ENCODE measurements at places on chromosomes 3 and 15.
A peak's percentile ranks its signal among the peaks of the same experiment; 100 is the strongest.

DNA sequence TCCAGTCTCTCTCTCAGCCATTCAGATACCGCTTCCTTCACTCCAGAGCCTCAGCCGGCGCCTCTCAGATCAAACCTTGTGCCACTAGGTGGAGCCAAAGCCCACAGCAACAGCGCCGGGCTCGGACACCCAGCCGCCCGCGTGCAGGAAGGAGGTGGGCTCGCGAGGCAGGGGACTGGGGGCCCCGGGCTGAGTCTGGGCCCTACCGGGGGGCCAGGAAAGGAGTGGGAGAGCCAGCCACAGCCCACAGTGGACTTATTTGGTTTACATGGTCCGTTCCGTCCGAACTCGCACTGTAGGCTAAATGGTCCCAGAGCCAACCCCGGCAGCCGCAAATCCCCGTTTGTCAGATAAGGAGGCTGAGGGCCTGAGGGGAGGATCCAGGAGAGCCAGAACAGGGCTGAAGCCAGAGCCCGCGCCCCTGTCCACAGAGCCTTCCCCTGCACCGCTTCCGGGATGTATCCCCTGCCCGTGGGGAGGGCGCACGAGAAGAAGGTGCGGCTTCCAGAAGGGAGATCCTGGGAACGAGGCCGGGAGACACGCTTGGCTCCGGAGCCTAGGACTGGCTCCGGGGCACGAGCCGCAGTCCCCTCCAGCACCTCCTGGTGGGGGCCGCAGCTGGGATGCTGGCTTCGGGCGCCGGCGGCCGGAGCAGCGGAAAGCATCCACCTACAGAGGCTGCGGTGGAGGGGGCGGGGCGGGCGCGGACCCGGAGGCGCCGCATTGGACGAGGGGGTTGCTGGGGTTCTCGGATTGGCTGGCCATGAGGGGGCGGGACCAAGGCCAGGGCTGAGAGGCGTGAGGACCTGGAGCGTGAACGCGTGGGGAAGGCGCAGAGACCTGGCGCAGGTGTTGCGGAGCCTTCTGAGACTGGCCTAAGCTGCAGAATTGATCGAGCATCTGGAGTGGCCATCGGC is 6.5 kb upstream of the CYP11A1 start:
- peak; percentile 95 for DNase-seq

DNA sequence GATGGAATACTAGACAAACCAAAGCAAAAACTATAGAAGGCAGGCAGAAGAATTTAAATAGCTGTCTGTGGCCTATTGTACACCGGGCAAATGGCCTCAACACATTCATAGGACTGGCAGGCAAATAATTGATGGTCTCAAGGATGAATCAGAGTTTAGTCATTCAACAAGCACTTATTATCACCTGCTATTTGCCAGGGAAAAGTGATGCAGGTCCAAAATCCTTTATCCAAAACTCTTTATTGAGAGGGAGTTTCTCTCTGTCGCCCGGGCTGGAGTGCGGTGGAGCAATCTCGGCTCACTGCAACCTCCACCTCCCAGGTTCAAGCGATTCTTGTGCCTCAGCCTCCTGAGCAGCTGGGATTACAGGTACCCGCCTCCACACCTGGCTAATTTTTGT is 2.3 kb downstream of the EIF2AK4 start:
- DNase-seq = no peak

DNA sequence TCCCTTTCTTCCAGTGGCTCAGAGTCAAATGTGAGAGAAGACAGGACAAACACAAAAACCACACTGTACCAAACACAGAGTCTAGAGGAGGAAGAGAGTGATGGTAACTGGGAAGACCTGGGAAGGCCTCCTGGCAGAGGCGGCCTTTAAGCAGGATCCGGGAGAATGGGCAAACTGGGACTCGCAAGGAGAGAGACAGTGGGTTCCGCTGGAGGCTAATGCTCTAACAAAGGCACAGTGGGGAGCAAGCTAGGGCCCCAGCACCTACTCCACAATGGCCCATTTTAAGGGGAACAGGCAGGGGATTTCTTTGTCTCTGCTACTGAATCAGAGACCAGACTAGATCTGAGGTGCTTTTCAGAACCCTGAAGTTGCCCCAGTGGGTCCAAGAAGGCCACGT is 81.4 kb upstream of the HES1 start:
- DNase-seq = no peak

DNA sequence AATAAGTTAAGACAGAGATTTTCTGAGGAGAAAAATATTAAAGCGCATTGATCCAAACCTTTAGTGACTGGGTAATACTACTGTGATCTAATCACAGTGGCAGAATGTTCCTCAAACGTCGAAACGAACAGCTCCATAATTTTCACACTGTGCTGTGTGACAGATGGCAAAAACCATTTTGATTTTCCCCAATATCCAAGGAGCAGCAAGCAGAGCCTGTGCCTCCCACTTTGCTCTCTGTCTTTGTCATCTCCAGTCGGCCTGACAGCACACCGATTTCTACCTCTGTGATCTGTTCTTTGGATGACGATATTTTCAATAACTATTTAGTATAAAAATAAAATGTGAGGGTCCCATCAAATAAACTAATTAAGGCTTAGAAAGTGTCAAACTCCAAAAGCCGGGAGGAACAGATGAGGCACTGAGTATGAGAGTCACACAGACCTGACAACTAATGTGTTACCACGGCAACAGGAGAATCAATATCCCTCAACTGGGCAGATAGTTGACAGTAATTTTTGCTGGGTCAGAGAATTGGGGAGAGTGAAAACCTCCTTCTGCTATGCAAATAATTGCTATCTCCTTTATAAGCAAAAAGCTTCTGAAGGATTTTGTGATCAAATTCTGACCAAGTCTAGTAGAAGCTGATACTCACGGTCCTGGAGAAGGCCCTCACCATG is 489.1 kb upstream of the CFAP20DC start:
- DNase-seq = no peak

- DNase-seq = no peak
These were observed 65.1 kb upstream of the MBNL1 start for GRCh38 chr3:152203652-152204051.

DNA sequence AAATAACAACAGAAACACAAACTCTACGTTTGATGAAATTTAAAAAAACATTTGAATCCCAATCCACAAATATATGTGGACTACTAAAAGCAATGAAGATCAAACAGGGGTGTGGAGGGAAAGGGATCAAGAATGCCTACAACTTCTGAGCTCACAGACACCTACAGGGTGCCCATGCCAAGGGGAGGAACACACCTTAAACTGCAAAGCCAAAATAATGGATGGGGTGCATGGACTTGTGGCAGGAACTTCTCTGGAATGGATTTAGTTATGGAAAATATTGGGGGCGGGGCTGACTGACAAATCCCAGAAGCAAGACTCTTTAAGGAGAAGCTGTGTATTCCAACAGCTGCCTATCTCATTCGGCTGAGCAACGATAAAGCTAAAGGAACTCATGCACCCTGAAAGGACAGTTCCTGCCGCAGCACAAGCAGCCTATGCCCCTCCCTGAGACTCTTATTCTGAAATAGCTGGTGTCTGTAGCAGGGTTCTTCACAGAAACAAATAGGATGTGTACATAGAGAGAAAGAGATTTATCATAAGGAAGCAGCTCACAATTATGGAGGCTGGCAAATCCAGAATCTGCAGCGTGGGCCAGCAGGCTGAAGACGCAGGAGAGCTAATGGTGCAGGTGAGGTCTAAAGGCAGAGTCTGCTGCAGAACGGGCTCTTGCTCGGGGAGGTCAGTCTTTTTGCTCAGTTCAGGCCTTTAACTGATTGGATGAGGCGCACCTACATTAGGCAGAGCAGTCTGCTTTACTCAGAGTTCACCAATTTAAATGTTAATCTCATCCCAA is 24.5 kb upstream of the PLA2G4D start:
- no peak for DNase-seq

DNA sequence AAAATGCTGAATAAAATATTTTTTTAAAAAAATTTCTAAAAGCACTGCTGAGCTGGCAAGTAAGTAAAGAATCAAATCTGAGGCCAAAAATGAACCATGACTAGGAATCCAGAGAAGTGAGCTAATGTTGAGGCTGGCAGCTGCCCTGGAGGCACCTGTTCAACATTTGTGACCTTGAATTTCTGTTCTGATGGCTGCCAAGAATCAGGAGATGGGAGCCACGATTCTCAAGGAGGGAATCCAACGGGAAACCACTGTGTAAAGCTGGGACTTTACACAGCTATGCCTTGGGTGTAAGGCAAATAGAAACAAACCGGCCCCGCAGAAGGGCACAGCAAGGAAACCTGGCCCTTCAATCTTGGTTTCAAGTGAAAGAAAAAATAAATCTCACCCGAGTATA is 22.7 kb downstream of the HEG1 start:
- DNase-seq = no peak

DNA sequence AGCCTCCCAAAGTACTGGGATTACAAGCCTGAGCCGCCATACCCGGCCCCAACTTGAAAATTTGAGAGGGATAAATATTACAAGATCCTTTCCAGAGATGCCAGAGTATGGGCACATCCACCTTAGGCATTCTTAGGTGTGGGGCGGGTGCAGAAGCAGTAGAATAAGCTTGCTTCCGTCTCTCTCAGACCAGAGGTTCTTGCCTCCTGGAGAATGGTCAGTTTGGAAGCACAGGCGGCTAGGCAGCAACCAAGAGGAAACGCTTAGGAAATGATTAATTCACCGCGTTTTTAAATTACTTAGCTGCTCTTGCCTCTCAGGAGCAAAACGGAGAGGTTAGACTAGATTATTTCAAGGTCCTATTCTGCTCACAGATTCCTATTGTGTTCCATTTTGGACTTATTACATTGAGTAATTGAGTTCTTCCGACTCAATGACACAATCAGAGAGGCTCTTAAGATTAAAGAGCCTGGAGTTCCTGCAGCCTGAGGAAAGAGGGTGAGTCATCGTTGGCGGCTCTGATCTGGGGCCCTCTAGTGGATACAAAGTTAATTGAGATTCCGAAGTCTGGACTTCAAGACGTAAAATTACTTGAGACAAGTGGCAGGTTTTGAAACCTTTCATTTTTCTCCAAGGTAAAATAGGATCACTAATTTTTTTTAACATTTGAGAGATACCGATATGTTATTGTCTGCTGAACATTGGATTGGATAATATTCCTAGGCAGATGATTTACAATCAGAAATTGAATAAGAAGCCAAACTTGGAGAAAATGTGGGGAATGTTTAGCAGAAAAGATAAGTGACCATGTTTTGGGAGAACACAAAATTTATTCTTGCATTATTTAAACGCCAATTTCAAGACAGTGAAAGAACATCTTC is 5.8 kb upstream of the TOPAZ1 start:
- DNase-seq = peak; percentile 59

DNA sequence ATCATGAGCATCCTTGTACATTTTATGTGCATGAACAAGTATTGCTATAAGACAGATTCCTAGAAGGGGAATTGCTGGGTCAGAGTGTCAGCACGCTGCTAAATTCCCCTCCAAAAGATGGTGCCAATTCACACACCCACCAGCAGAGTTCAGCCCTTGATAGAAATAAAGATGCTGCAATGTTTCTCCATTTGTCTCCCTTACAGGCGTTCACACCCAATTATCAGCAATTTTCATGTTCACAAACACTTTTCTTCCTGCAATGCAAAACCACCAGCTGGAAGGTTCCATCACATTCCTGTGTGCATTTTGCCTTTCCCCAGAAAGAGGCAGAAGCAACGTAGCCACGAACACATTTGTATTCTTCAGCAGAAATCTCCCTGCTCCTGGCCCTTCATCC is 3.3 kb upstream of the TAMM41 start:
- DNase-seq = no peak

GRCh38 chr3:31029706-31030105 is 135.2 kb upstream of the GADL1 start:
- DNase-seq = no peak

All from CD4-positive, alpha-beta T cell treated with Interleukin-12 subunit alpha and Interleukin-12 subunit beta, for 1 hour (primary cell).